GM04504 (cell line): ENCODE measurements at places on chromosomes 1 and 21.

DNA sequence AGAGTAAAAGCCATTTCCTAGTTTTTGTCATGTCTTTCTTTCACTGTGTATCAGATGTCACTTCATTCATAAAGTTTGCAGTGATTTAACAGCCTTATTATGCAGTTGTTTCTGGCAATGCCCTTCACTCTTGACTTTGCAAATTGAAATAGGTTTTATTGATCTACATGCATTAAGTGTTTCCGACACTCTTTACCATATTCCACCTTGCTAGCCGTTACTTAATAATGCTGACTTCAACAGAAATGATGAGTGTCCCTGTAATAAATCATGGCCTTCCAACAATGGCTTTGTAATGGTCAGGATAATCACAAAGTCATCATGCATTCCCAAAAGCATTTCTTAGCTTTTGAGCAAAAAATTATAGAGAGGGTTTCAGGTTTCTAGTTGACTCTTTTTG, 236.8 kb upstream of the FMN2 start:
- DNase-seq, result no peak

DNA sequence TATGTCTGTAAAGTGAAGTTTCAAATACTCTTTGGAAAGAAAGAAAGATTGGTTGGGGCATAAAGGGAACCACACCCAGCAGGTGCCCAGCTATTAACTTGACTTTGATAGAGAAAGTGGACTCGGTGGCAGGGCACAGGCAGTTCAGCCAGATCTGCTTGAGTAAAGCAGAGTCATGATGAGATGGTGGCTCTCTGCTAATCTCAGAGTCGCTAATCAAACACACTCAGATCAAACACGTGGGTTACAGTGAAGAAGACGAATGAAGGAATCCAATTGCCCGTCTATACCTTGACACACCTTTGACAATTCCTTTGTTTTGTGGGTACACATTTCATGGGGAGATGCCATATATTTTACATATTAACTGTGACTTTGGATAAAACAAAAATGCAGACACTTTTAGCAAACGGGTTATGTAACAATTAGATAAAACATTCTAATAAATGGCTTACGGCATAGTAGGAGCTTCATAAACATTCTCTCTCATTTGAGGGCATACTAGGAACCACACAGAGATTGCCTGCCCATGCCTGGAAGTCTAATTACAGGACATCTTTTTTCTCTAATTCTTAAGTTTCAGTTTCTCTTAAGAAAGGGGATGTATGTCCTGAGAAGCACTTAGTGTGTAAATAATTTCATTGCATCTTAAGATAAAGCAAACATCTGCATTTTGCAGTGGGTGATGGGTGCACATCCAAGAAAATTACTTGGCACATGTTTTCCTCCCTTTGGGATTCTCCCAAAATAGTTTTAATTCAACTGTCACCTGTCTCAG, 7.2 kb downstream of the CBR1 start:
- DNase-seq, result no peak

GRCh38 chr1:29754573-29755375, 518.5 kb downstream of the PTPRU start:
- DNase-seq, result no peak

DNA sequence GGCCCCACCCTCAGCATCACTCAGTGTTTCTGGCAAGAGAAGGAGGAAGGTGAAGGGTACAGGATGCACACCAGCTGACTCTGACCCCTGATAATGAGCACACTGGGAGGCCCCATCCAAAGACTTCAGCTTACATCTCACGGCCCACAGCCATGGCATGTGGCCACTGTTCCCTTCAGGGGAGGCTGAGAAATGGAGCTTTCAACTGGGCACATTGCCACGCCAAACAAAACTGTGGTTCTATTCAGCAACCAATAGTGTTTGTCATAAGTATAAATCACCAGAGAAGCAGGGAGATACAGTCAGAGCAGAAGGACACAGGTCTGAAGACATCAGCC, 12.7 kb upstream of the TRAF3IP3 start:
- no peak for DNase-seq

DNA sequence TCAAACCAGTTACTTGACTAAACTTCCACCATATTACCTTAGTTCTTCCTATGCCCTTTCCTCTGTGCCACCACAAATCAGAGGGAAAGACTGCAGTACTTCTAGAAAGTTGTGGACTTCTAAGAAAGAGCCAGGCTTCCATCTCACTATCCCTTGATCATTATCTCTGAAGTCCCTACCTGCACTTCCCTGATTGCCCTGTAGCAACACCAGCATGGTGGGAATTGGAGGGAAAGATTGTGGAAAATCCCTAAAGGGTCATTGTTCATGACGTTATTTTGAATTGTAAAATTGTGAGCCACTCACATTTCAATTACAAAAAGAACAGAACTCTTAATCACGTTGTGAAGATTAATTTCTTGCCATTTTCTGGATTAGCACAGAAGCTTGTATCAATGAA, 23.4 kb upstream of the KIAA1614 start:
- no peak for DNase-seq

GRCh38 chr1:20708057-20708456, 9.8 kb downstream of the KIF17 start:
- no peak for DNase-seq

GRCh38 chr1:11908095-11908675, 18.0 kb downstream of the KIAA2013 start:
- peak; percentile 91 for DNase-seq

GRCh38 chr1:54559111-54559548, 11.1 kb downstream of the ACOT11 start:
- DNase-seq, result no peak

- no peak for DNase-seq
These were observed 1105.0 kb downstream of the PLA2G4A start for GRCh38 chr1:187933562-187934419.

DNA sequence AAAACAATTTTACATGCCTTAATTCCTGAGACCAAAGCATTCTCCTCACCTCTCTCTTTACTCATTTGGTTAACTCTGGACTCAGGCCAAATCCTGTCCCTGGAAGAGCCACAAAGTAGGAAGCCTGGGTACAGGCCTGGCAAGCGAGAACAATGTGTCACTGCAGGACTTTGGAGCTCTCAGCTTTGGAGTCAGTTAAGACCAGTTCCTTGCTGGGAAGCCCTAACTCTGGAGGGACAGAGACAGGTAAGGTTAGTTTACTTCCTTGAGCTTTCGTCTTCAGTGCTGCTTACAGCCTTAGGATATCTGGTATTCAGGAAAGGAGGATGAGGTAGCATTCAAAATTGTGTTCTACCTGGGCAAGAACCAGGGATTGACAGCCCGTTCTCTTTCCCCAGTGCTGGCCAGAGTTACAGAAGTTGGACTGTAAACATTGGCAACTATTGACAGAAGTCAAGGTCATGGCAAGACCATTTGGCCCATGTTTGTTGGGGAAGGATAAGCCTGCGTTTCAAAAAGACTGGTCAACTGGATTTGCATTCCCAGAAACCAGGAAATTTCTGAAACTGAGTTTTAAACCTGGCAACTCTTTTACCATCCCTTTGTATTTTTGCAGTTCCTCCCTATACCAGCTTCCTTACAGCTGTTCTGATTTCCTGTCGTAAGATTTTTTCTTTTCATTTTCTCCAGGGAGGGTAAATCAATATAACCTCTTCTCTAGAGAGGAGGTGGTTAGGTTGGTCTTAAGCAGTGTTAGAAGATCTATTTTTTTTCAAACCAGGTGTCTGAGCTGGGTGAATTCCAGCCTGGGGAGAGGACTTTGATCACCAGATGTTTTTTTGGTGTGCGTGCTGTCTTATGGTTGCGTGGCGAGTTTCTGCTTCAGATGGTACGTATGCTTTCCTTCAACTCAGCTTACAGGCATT, at the start of gene C4BPB:
TSS of gene C4BPB (plus strand) at position 160 of the 926 bp plus-strand sequence. CDS start at position 832, 672 bp downstream.
- no peak for DNase-seq

GRCh38 chr1:6271006-6271405, 10.1 kb upstream of the GPR153 start:
- no peak for DNase-seq

DNA sequence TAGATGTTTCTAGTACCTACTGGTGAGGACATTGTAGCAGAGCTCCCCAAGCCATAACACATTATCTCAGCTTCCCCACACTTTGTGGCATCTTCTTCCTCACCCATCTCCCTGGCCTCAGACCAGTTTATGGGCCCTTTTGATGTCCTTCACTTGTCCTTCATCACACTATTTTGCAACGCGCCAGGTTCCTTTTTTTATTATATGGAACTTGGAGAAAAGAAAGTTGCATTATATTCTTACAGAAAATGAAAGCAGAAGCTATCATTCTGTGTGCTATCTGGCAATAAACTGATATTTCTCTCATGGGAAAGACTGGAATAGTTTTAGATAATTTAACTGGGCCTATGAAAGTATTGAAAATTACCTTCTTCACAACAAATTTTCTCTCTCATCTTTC, 196.9 kb upstream of the ETV3 start:
- no peak for DNase-seq

DNA sequence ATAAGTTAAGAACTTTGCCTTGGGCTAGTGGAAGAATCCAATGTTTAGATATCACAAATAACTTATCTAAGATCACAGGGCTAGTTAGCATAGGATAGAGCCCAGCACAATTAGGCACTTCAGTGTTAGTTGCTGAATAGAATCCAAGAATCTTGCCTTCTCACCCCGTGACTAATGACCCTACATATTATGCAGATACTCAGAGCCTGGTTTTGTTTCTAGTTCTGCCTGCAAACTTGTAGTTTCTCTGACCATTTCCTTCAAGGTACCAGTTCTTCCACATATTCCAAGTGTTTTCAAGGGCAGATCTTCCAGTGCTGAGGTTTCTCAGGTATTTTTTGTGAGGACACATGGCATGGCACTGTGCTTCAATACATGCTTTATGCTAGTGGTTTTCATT, 239.3 kb downstream of the KCNK2 start:
- DNase-seq, result no peak

DNA sequence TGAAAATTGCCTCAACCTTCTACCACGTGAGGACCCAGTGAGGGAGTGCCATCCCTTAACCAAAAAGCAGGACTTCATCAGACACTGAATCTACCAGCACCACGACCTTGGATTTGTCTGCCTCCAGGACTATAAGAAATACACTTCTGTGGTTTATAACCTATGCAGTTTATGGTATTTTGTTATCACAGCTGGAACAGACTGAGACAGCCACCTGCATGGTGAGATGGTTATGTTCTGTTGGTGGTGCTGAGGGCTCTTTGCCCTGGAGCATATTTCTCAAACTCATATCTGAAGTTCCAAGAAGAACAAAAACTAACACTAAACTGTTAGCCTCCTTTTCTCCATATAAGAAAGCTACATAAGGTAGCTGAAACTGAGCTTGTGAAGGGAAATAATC, 69.8 kb upstream of the RGS18 start:
- DNase-seq, result no peak

- no peak for DNase-seq
These were observed 157.3 kb downstream of the KCNJ6 start for GRCh38 chr21:37758982-37759381.

- DNase-seq, result peak; percentile 25
These were observed 116.8 kb downstream of the CASZ1 start for GRCh38 chr1:10679496-10680220.

GRCh38 chr1:47703981-47704596, 266.2 kb downstream of the FOXD2 start:
- DNase-seq, result peak; percentile 35

- no peak for DNase-seq
These were observed 85.5 kb downstream of the RIPK4 start for GRCh38 chr21:41681348-41681801.

- DNase-seq, result peak; percentile 6
These were observed 4.1 kb downstream of the LRRIQ3 start for GRCh38 chr1:74193908-74194307.

GRCh38 chr1:209403921-209404320, 179.6 kb upstream of the CAMK1G start:
- DNase-seq, result no peak
